Activated T-helper 1 cell treated with anti-CD3 and anti-CD28 coated beads, Interleukin-12 subunit alpha, Interleukin-12 subunit beta, Interleukin-2, Interleukin-4 antibody, amounts not matched to agents 30 ng/mL and 10 ng/mL and 1 ng/mL, durations not matched to agents 14 hours and 24 hours and 36 hours (primary cell): ENCODE measurements at places on chromosomes 7 and 10. TPM values are rescaled to one million over a fixed set of nuclear protein-coding genes. Genes with fewer than 3 reads are reported as not detected.

GRCh38 chr7:32073533-32073932 lies 3.3 kb upstream of the PDE1C start:
- no peak overlapping the region for H3K27ac ChIP-seq
- H3K27me3 ChIP-seq: peaks cover 9% of the 10 kb centered on the region
- H3K36me3 ChIP-seq: no peaks in the 10 kb centered on the region
- no peak overlapping the region for H3K4me3 ChIP-seq

The EN2 gene
- not detected in 2 replicates for total RNA-seq

The GDF10 gene
- total RNA-seq: 0.27 and 0.34 TPM in 2 replicates

- no peaks in the 10 kb centered on the region for H3K36me3 ChIP-seq
- no peaks in the 10 kb centered on the region for H3K4me1 ChIP-seq
- H3K4me3 ChIP-seq: no peak overlapping the region
- no peak overlapping the region for H3K27ac ChIP-seq
- peaks cover 43% of the 10 kb centered on the region for H3K27me3 ChIP-seq
These were observed 28.2 kb upstream of the ASAH2 start for GRCh38 chr10:50279489-50279888.

- H3K4me1 ChIP-seq: peaks cover 4% of the 10 kb centered on the region
- no peak for DNase-seq
- H3K4me3 ChIP-seq: no peak overlapping the region
- no peak overlapping the region for H3K27ac ChIP-seq
- peaks cover 15% of the 10 kb centered on the region for H3K27me3 ChIP-seq
These were observed 28.0 kb upstream of the HABP2 start for GRCh38 chr10:113524539-113525490.

The PLXNA4 gene
- 0.13 and 0.15 TPM in 2 replicates for total RNA-seq

GRCh38 chr7:157436076-157436475 lies 99.3 kb downstream of the DNAJB6 start:
- no peak for DNase-seq
- H3K4me3 ChIP-seq: no peak overlapping the region
- peaks cover 7% of the 10 kb centered on the region for H3K27me3 ChIP-seq
- peaks cover 13% of the 10 kb centered on the region for H3K4me1 ChIP-seq

The NXPH1 gene
- total RNA-seq: not detected in 2 replicates

GRCh38 chr7:43260980-43261878 lies 148.8 kb downstream of the HECW1 start:
- peak; percentile 52 for DNase-seq
- H3K4me1 ChIP-seq: no peaks in the 10 kb centered on the region

The CALHM2 gene
- 18.6 and 19.1 TPM in 2 replicates for total RNA-seq

DNA sequence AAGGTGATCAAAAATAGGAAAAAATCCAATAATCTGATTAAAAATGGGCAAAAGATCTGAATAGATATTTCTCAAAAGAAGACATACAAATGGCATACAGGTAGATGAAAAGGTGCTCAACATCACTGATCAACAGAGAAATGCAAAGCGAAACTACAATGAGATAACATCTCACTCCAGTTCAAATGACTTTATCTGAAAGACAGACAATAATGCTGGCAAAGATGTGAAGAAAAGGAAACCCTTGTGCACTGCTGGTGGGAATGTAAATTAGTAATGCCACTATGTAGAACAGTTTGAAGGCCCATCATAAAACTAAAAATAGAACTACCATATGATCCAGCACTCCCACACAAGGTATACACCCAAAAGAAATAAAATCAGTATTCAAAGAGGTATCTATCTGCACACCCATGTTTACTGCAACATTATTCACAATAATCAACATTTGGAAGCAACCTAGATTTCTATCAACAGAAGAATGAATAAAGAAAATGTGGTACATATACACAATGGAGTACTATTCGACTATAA lies 85.0 kb downstream of the LRRN3 start:
- no peaks in the 10 kb centered on the region for H3K27me3 ChIP-seq
- H3K36me3 ChIP-seq: peaks cover 1% of the 10 kb centered on the region
- no peak overlapping the region for H3K27ac ChIP-seq
- H3K4me3 ChIP-seq: no peak overlapping the region
- no peak for DNase-seq
- peaks cover 11% of the 10 kb centered on the region for H3K4me1 ChIP-seq

DNA sequence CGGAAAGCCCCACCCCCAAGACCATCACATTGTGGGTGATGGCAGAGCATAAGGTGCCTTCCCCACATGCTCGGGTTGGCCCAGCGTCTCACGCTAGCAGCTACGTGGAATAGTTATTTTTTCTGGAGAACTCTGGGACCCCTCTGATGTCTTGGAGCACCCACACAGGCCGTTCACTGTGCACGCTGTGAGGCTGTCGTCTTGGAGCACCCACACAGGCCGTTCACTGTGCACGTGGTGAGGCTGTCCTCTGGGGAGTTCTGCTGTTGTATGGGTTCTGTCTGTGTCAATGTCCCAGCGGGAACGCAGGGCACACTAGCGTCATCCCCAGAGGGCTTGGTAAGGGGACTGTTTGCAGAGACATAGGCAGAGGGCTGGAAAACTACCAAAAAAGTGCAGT lies 38.8 kb upstream of the FAM20C start:
- no peak for DNase-seq
- no peaks in the 10 kb centered on the region for H3K36me3 ChIP-seq
- H3K27ac ChIP-seq: no peak overlapping the region

DNA sequence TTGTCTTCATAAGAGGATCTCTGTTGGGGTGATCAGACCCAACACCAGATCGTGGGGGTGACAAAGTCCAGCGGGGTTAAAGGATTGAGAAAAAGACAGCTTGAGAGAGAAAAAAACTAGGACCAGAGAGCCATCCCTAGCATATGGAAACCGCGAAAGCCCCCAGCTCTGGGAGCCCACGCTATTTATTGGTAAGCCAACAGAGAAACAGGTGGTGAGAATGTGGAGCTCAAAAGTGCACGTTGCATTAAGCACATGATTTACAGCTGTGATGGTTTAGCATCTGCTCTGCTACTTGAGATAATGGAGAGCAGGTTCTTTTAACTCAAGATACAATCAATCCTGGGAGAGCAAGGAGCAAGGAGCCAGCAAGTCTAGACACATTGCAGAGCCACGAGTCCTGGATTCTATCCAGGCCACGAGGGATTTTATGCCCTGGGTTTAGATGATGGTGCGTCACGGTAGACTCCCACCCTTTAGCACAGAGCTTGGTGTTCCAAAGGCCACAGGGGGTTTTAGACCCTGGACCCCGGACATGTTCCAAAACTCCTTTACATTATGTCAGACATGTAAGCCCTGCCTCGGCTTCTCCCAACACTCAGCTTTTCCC lies 755.2 kb upstream of the SORCS1 start:
- no peaks in the 10 kb centered on the region for H3K36me3 ChIP-seq
- H3K27ac ChIP-seq: no peak overlapping the region
- peaks cover 4% of the 10 kb centered on the region for H3K27me3 ChIP-seq
- no peak for DNase-seq

- no peak overlapping the region for H3K27ac ChIP-seq
- no peaks in the 10 kb centered on the region for H3K27me3 ChIP-seq
- no peaks in the 10 kb centered on the region for H3K36me3 ChIP-seq
- DNase-seq: no peak
- H3K4me1 ChIP-seq: no peaks in the 10 kb centered on the region
- no peak overlapping the region for H3K4me3 ChIP-seq
These were observed 155.7 kb downstream of the MGMT start for GRCh38 chr10:129622736-129623135.

The ATAD1 gene
- total RNA-seq: 50.1 and 53.0 TPM in 2 replicates

DNA sequence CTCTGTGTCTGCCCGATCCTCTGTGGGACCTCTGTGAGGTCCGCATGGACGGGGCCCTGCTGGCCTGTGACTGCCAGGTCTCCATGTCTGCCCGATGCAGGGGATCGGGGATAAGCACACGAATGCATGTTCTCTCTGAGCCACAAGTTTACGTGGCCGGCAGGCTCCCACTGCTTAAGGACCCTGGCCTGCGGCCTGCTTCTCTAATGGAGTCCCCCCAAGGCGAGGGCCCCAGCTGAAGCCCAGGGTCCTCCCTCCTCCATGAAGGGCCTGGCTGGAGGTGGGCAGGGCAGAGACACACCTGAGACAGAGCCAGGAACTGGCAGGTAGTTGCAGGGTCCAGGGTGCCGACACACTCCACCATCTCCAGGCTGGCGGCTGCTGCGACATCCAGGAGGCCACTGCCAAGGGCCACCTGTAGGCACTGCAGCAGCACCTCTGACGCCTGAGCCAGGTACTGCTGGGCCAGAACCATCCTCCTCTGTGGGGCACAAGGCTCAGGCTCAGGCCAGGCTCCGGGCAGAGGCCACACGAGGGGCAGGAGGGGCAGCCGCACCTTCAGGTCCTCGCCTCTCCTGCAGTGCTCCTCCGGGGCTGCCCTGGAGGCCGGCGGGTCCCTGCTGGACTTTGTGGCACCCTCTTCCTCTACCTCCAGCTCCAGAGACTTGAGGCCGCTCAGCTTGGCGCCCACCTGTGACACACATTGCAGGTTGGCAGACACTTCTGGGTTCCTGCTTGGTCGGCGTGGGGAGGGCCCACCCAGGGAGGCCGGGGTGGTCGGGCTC lies 60.9 kb upstream of the NKX6-2 start:
- H3K27me3 ChIP-seq: peaks cover 6% of the 10 kb centered on the region
- no peak overlapping the region for H3K4me3 ChIP-seq
- no peak overlapping the region for H3K27ac ChIP-seq
- no peak for DNase-seq

GRCh38 chr7:101754424-101755159 lies 62.8 kb upstream of the CUX1 start:
- no peaks in the 10 kb centered on the region for H3K36me3 ChIP-seq
- peaks cover 15% of the 10 kb centered on the region for H3K4me1 ChIP-seq
- DNase-seq: no peak
- H3K27ac ChIP-seq: peak overlapping the region; percentile 78
- H3K4me3 ChIP-seq: peak overlapping the region; percentile 84

DNA sequence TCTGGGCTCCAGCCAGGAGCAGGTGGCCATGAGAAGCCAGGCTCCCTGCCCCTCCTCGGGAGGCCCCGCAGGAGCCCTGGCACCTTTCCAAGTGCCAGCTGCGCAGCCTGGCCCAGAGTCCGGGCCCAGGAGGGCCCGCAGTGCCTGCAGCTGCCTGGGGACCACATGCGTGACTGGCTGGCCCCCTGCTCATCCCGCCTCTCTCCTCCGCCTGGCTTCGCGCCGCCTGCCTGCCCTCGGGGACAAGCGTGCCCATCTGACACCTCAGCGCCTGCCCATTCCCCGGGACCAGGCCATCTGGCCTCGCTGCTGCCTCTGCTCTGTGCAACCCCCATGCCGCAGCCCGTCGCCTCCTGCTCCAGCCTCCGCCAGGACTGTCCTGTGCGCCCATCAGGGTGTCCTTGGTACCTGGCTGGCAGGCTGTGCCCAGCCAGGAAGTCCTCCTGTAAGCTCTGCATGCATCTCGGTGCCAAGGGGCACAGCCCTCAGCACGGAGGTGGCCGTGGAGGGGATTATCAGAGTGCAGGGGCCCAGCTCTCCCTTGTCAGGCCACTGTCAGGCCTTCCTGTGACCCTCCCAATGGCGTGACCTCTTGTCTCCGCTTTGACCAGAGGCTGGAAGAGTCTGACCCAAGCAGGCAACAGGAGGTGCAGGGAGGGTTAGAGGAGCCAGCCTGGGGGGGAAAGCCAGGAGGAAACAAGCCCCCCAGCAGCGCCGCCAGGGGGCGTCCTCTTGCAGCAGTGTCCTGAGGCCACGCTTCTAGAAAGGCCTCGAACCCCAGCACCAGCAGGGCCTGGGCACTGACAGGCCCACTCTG lies 50.5 kb downstream of the TMEM209 start:
- peaks cover 2% of the 10 kb centered on the region for H3K27me3 ChIP-seq
- H3K4me3 ChIP-seq: no peak overlapping the region
- H3K27ac ChIP-seq: no peak overlapping the region
- no peaks in the 10 kb centered on the region for H3K4me1 ChIP-seq

GRCh38 chr10:123864923-123865322 lies 26.7 kb downstream of the CPXM2 start:
- H3K4me1 ChIP-seq: no peaks in the 10 kb centered on the region
- DNase-seq: no peak
- H3K4me3 ChIP-seq: no peak overlapping the region
- peaks cover 3% of the 10 kb centered on the region for H3K27me3 ChIP-seq

The OR2A42 gene
- total RNA-seq: not detected in 2 replicates

The SRGN gene
- 1,217 and 1,242 TPM in 2 replicates for total RNA-seq

GRCh38 chr10:87750817-87751216 lies 67.2 kb downstream of the ATAD1 start:
- no peaks in the 10 kb centered on the region for H3K4me1 ChIP-seq
- no peak for DNase-seq
- H3K4me3 ChIP-seq: no peak overlapping the region
- peaks cover 15% of the 10 kb centered on the region for H3K36me3 ChIP-seq

The OAT gene
- 35.6 and 37.9 TPM in 2 replicates for total RNA-seq

GRCh38 chr7:157270060-157270444 lies 66.8 kb upstream of the DNAJB6 start:
- no peak for DNase-seq
- H3K4me1 ChIP-seq: peaks cover 5% of the 10 kb centered on the region
- H3K27me3 ChIP-seq: no peaks in the 10 kb centered on the region
- H3K27ac ChIP-seq: no peak overlapping the region
- H3K4me3 ChIP-seq: no peak overlapping the region
- H3K36me3 ChIP-seq: peaks cover 25% of the 10 kb centered on the region

- no peaks in the 10 kb centered on the region for H3K27me3 ChIP-seq
- H3K4me1 ChIP-seq: peaks cover 27% of the 10 kb centered on the region
- no peak for DNase-seq
- peaks cover 59% of the 10 kb centered on the region for H3K36me3 ChIP-seq
These were observed 179.1 kb downstream of the SFMBT2 start for GRCh38 chr10:7231509-7232414.

The ABCA13 gene
- not detected in 2 replicates for total RNA-seq

The MCM7 gene
- total RNA-seq: 447 and 452 TPM in 2 replicates

The ICA1 gene
- total RNA-seq: 1.9 and 2.3 TPM in 2 replicates

GRCh38 chr7:30531286-30531685 lies 26.7 kb upstream of the GGCT start:
- no peak overlapping the region for H3K4me3 ChIP-seq
- DNase-seq: no peak
- H3K4me1 ChIP-seq: peaks cover 4% of the 10 kb centered on the region
- H3K36me3 ChIP-seq: peaks cover 3% of the 10 kb centered on the region
- H3K27ac ChIP-seq: no peak overlapping the region

DNA sequence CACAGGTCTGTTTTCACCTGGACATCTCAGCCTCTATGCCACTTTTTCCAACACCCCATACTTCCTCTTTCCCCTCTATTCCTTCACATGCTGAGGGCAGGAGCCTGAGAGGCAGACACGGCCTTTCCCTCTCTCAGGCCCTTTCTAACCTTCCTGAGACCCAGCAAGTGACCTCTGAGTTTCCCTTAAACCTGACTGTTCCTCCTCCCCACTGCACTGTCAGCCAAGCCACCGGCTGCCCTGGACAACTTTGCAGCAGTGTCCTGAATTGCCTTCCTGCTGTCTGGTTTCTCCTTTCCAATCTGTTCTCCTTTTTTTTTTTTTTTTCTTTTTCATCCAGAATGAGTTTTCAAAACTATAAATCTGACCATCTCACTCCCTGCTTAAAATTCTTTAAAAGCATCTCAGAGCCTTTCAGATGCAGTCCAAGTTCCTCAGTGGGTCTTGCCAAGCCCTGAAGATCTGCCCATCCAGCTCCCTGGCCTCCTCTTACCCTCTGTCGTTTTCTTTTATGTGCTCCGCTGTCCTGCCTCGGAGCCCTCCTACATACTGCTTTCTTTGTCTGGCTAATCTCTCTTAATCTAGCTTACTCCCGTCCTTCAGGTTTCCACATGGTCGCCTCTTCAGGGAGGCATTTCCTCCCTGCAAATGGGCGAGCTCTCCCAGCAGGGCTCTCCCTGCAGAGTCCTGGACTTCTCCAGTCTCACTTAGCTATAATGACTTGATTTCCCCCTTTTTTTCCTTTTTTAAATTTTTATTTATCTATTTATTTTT lies 30.5 kb downstream of the SLC13A4 start:
- no peak overlapping the region for H3K27ac ChIP-seq
- no peak overlapping the region for H3K4me3 ChIP-seq
- H3K36me3 ChIP-seq: no peaks in the 10 kb centered on the region
- no peak for DNase-seq
